ENCODE measurements at places on chromosomes 12 and 14. TPM values are rescaled to one million over a fixed set of nuclear protein-coding genes. Genes with fewer than 3 reads are reported as not detected.

- no peak for DNase-seq
Observed at GRCh38 chr12:7837366-7837765, 35.3 kb downstream of the SLC2A14 start.

GRCh38 chr12:89649139-89649538, 59.5 kb downstream of the ATP2B1 start:
- DNase-seq = no peak

DNA sequence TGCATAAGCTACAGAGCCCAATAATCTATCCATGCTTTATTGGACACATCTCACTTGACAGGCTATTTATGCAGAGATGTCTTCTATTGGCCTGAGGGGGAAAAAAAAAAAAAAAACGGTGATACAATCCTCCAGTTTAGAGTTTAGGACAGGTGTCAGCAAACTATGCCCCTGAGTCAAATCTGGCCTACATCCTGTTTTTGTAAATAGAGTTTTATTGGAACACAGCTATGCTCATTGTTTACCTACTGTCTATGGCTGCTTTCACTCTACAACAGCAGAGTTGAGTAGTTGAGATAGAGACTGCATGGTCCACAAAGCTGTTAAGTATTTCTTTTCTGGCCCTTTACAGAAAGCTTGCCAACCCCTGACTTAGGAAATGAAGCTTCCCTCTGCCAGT, 403.1 kb downstream of the C12orf75 start:
- no peak for DNase-seq

DNA sequence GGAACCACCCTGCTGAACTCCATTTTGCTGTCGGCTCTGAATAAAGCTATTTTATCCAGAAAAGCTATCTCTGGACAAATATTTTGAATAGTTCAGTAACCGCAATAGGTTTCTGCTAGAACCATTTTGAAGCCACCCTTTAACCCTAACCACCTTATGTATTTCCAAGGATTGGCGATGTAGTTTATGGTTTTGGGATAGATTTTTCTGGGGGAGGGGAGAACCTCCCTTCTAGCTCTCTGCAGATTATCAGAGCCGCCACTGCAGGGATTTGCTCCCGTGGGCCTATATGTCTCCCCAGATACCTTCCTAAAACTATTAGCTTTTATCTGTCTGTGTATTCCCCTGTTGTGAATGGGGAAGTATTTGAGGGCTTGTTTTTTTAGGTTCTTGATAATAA, 1.8 kb upstream of the TUBA1B start:
- no peak for DNase-seq

DNA sequence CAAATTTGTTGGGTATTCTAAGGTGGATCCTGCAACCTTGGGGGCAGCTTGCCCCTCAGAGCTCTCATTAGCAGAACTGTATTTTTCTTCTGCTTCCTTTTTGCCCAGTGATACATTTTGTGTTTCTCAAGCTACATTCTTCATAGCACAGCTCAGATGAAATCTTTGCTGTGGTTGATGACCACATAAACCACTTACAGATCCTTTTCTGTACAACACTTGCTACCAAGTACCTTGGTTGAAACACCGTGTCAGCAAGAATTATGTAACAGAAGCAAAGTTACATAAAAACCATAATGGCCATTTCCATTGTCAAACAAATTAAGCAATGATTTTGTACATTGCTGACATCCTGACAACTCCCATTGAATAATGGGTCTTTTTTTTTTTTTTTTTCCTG, 9.7 kb upstream of the PLBD1 start:
- DNase-seq = no peak

- no peak for DNase-seq
Observed at GRCh38 chr14:82778601-82779000, 1244.9 kb upstream of the SEL1L start.

DNA sequence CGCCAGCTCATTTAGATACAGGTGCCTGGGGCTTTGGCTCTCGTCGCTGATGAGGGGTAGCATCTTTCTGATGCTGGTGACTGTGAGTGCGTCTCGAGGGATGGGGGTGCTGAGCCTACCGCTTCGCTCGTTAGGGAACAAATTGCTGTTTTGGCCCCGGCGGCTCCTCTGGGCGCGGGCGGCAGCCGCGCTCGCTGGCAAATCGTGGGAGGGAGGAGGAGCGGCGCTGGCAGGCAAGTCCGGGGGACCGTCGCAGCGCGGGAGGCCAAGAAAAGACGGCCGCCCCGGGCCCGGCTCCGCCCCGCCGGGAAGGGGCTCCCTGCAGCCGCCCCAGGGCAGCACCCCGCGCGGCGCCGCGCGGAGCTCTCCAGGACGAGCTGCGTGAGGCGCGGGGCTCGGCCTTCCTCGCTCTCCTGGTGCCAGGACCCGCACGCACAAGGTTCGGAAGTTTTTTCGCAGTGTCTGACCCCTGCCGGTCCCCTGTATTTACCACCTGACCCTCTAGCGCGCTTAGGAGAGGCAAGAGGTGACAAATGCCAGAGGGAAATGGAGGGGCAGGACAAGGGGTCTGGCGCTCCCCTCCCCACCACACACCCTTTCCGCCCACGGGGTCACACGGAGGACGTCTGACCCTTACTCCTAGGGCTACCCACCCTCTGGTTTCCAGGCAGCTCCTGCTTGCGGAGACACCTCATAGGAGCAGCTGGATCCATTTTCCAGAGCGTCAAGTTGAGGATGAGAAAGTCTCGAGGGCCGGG, 899 bp upstream of the KCNH3 start:
- DNase-seq = no peak

- peak; percentile 54 for DNase-seq
Observed at GRCh38 chr14:52369305-52369801, 55.2 kb downstream of the PTGER2 start.

DNA sequence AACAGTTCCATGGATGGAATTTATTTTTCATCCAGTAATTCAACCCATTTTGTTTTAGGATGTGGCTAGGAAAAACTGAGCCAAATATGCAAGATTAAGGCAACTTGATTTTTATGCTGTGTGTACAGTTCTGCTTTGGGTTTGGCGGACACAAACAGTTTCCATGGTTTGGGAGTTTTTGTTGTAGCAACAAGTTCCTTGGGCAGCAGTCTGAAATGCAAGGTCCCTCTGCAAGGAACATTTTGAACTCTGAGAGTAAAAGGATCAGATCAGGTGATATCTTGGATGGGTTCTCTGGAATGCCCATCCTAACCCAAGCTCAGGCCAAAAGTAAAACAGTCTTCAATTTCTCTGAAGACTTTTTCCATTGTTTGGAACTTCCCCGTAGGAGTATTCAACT, 161.2 kb downstream of the TMX1 start:
- no peak for DNase-seq

DNA sequence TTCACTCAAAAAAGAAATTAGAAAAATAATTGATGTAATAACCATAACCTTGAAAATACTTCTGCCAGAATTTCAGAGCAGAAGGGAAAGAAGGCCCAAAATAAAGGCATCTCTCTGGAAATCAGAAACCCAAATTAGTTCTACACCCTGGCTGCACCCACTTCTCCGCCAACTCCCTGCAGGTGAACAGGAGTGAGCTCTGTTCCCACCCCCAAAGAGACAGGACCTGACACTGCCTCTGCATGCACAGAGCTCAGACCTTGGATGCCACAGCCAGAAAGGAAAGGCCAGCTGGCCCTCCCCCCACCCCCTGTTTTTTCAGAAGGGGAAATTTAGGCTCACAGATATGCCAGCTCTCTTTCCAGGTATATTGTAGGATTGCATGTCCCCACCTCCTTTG, 228.2 kb downstream of the BCL11B start:
- DNase-seq = no peak

DNA sequence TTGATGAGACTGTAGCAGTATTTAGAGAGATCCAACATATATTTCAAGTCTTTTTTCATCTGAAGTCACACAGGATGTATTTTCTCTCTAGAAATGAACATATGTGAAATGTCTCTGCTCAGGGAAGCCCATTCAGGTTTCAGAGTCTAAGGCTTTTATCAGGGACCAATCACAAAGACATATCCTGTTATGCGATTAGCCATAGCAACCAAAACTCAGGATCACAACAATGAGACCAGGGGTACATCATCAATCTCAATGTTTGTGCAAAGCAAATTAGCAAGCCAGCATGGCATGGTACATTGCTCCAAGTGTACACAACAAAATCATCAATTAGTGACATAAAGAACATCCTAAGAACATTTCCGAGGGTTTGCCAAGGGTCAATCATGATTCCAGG, 99.2 kb upstream of the AMN1 start:
- DNase-seq = no peak

- DNase-seq = no peak
Observed at GRCh38 chr12:63805704-63806672, 26.3 kb downstream of the RXYLT1 start.

SLCO1A2 gene
- total RNA-seq = not detected

WSCD2 gene
- not detected for total RNA-seq

HVCN1 gene
- 1.4 TPM for total RNA-seq

GDF3 gene
- total RNA-seq = not detected

FRMD6 gene
- 682 TPM for total RNA-seq
